Mesenteric fat pad (tissue), 1 donor: ENCODE measurements at places on chromosomes 2 and 18.

DNA sequence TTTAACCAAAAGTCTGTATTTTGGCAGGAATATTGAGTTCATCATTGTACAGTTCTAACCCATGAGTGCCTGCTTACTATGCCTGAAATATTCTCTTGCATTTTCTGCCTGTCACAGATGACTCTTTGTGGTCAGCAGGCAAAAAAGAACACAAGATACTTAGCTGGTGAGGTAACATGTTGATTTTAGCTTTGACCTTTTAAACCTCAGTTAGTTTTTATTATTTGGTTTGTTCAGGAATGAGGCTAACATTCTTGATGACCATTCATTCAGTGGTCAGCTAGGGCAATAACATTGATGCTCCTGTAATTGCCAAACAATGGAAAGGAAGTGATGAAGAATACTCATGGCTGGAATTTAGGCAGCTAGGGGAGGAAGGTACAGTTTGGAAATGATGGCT is 491.2 kb downstream of the PIK3C3 start:
- no peak for DNase-seq

DNA sequence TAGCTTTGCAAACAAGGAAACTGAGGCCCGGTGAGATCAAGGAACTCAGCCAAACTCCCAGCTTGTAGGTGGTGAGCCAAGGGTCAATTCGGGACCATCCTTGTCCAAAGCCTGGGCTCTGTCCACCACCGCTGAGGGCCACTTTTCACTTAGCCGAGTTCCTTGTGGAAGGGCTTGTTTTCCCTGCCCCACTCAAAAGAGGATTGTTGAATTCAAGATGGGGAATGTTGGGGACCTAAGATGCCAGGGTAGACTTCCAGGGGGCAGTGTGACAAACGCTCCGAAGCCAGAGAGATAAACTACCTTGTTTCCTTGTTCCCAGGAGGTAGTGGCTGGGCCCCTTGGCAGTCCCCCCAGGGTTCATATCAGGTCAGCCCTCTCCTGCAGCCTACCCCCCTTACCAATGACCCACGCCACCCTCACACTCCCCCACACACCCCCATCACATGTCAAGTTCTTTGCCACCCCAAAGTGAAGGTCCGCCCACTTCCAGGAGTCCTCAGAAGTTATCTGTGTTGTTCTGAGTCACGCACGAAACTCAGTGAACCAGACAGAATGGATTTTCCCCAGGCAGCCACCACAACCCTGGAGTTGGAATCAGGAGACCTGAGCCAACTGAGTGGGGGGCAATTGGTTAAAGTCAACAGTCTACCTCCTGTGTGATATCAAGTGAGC is 10.3 kb upstream of the ATOH8 start:
- no peak for DNase-seq

DNA sequence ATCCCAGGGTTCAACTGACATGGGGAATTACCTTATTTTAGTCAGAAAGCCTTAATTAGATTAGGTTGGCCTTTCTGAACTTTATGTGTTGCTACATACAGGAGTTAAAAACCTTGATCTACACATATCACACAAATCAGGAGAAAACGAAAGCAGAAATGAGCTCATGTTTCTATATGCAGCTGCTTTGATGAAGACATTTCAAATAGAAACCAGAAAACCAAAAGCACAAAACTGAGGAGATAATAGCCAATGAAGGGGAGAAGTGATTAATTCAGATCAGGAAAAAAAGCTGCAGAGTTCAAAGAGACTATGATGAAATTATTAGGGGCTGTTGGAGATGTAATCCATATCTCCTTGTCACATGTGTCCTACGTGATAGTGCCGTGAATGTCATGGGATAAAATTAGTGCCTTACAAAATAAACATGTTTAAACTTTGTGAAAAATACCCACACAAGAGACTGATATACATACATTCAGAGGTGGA is 255.0 kb downstream of the CAMKMT start:
- no peak for DNase-seq

GRCh38 chr2:24721470-24721869 is 71.7 kb downstream of the PTRHD1 start:
- DNase-seq: no peak

GRCh38 chr2:145740302-145740701 is 1220.4 kb upstream of the ZEB2 start:
- DNase-seq: no peak

DNA sequence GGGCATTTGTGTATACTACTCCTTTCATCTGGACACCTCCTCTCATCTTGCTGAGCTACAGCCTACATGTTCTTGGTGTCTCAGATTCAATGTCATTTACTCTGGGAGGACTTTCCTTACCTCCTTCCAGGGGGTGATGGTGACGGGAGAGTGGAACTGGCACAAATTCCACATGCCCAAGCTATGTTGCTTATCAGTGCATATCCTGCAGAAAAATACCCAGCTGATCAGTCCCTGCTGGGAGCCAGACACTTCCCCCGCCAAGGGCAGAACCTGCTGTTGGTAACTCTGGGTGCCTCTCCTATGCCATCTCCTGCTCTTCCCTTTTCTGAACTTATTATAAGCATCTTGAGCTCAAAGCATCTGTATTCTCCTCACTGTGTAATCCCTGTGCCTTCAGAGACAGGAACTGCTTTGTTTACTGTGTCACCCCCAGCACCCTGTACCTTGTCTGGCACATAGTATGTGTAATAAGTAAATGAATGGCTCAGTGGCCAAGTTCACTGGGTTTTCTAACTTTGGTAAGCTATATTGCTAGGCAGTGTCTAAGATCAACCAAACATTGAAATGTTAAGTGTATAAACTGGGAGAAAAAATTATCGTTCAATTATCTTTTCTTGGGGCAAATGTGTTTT is 87.7 kb upstream of the LPIN2 start:
- no peak for DNase-seq

- no peak for DNase-seq
Observed at GRCh38 chr2:40360652-40361051, 91.2 kb downstream of the SLC8A1 start.

- no peak for DNase-seq
Observed at GRCh38 chr2:127770973-127771735, 39.8 kb downstream of the WDR33 start.

DNA sequence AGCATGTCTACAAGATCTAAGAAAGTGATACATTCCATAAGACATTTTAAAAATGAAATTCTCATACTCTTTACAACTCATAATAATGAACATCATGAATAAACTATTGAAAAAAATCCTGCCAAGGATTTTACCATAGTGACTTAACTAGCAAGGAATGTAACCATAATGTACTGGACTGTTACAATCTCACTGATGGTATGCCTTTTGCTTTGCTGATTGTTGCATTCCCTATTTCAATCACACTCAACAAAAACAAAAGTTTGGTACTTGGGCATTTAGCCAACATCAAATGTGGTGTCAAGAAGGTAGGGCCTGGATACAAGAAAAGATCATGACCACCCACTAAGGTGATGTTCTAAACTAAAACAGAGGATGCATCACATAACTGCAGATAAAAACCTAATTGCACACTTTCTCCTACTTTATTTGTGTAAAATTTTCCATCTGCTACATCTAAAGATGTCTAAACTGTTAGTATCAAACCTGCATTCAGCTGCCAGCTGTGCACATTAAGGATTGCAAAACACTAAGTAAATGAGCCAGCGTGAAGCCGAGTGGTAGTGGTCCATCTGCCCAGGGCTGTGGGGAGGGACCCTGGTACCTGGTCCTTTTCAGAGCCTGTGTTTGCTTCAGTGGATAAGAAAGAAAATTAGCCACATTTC is 564.4 kb downstream of the ZEB2 start:
- no peak for DNase-seq

DNA sequence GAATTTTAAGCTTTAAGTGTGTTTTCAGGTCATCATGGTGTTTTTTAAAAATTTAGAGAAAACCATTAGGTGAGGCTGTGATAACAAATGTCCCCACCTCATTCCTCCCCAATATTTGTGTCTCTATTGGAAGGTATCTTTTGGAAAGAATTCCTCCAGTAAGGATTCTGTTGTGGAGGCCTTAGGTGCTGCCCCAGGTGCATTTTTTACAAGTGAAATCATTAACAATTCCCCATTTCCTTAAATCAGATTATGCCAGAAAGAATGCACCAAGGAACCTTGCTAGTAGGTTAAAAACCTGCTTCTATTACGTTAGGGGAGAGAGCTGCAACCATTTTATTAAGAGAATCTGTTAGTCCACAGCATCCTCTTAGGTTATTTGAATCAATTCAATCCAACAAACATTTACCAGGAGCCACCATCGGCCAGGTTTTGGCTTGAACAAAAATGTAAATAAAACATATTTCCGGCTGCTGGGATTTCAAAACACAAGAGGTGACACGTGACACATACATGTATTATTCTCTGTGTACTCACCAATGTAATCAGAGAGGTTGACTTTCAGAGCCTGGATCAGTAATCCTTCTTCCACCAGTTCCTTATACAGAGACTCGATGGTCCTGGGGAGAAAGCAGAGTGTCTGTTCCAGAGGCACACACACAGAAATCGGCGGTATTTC is 112.5 kb upstream of the ASB18 start:
- no peak for DNase-seq

GRCh38 chr2:167424221-167424620 is 535.9 kb downstream of the XIRP2 start:
- no peak for DNase-seq
